ENCODE measurements at places on chromosomes 2 and 18.
A peak's percentile ranks its signal among the peaks of the same experiment; 100 is the strongest.

- no peak for DNase-seq
Measured at GRCh38 chr2:237227592-237228280, 142.0 kb downstream of the COPS8 start.

DNA sequence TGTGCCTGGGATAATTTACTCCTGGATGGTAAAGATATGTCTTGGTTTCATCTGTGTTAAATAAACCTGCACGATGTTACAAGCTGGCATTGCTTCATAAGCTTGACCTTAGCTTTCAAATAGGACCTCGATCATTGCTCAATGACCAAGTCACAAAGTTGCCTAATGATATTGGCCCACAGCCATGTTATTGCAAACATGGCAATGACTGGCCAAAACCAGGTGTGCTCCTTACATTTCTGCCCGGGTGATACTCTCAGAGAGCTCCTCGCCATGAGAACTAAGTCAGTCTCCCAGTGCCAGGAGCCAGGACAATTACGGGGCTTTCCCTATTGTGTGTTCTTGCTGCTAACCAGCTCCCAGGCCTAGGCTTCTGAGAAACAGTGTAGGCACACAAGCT is 72.5 kb upstream of the CYP1B1 start:
- DNase-seq = no peak

DNA sequence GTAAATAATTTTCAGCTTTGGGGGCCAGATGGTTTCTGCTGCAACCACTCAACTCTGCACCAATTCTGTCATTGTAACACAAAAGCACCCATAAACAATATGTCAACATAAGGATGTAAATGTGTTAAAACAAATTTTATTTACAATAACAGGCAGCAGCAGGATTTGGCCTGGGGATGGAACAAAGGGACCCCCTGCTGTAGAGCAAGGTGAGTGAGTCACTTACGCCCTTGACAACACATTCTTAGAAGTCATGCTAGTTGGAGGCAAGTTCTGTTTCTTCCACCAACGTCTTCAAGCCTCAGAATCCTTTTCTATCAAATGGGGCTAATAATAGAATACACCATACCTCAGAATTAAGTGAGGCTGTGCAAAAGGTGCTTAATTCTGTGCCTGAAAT is 610.2 kb upstream of the SYT4 start:
- DNase-seq = no peak

DNA sequence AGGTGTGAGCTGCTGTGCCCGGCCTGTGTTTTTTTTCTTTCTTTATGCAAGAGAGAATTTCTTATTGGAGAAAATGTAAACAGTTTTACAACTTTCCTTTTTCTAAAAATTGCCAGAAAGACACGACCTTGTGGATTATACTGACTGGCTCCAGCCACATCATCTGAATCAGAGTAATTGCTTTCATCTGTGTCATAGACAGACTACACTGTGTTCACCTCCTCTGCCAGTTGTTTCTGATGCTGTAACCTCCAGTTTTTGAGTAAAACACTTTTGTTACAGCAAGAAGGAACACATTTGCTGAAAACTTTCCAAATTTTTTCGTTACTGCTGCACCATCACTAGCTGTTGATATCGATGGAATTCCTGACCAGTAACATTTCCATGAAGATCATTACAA is 43.9 kb upstream of the PLEKHM3 start:
- DNase-seq = no peak

DNA sequence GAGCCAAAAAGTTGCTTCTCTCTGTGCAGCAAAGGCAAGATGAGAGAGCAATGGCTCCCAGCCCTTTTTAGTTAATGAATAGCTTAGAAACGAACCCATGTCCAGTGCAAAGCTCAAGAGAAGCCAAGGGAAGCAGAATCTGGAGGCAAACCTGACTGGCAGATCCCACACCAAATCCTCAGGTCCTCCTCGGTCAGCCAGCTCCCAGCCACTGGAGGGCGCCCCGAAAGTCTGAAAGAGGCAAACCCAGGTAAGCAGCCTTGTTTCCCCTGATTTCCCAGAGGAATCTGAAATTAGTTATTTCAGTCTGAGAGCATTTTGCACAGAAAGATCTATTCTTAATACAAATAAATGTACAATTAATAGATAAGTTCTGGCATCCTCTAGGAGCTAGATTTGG is 71.3 kb upstream of the PID1 start:
- DNase-seq = peak; percentile 37

- no peak for DNase-seq
Measured at GRCh38 chr2:60958800-60959199, 58.7 kb upstream of the PEX13 start.

DNA sequence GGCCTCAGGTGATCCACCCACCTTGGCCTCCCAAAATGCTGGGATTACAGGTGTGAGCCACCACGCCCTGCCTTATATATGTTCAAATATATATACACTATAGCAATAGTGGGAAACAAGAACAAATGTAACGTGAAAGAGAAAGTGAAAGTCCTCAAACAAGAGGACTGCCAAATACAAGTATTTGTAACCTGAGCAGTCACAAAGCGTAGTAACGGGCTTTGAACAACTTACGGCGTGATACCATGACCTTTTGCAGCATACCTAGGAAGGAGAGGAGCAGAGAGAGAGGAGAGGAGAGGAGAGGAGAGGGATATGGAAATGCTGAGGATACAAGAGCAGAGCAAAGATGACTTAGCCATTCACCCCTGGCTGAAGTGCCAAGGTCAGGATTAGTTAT is 113.8 kb upstream of the RGPD4 start:
- DNase-seq = no peak

DNA sequence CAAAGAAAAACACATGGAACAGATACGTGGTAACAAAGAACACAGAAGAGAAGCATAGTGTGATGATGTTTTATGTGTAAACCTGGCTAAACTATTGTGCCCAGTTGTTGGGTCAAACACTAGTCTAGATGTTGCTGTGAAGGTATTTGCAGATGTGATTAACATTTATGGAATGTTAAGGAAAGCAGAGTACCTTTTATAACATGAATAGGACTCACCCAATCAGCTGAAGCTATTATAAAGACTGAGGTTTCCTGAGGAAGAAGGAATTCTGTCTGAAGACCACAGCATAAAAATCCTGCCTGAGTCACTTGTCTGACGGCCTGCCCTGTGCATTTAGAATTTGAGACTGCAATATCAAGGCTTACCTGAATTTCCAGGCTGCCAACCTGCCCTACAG is 253.1 kb downstream of the DYM start:
- no peak for DNase-seq

- no peak for DNase-seq
Measured at GRCh38 chr18:10139783-10140410, 226.1 kb downstream of the VAPA start.

DNA sequence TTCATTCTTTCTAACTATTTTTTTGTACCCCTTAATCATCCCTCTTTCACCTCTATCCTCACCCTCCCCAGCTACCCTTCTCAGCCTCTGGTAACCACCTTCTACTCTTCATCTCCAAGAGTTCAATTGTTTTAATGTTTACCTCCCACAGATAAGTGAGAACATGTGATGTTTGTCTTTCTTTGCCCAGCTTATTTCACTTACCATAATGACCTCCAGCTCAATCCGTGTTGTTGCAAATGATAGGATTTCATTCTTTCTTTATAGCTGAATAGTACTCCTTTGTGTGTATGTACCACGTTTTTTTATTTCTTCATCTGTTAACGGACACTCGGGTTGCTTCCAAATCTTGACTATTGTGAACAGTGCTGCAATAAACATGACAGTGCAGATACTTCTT is 22.1 kb upstream of the TMEM37 start:
- DNase-seq = no peak

DNA sequence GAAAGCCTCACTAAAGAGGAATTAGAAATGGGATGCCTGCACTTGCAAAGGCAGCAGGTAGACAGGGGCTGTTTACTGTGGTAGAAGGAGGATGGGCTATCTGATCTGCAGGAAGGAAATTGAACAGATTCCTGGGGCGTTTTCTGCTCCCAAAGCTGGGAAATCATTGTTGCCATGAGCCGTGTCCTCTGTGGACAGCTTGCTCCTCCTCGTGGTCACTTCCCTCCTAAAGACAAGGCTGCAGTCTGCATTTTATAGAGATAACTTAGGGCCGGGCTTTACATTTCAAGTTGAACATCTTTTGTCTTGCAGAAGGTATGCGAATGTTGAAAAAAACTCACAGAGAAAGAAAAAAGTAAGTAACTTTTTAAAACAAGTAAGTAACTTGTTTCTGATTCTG is 50.9 kb downstream of the DCDC2C start:
- DNase-seq = no peak

GRCh38 chr2:211329421-211329820 is 773.0 kb downstream of the CPS1 start:
- DNase-seq = peak; percentile 3

- DNase-seq = no peak
Measured at GRCh38 chr2:64514008-64514407, 10.1 kb upstream of the AFTPH start.
